ENCODE measurements at places on chromosomes 6 and 20.

- DNase-seq, result no peak
These were observed 31.4 kb downstream of the KCNK17 start for GRCh38 chr6:39282774-39283173.

DNA sequence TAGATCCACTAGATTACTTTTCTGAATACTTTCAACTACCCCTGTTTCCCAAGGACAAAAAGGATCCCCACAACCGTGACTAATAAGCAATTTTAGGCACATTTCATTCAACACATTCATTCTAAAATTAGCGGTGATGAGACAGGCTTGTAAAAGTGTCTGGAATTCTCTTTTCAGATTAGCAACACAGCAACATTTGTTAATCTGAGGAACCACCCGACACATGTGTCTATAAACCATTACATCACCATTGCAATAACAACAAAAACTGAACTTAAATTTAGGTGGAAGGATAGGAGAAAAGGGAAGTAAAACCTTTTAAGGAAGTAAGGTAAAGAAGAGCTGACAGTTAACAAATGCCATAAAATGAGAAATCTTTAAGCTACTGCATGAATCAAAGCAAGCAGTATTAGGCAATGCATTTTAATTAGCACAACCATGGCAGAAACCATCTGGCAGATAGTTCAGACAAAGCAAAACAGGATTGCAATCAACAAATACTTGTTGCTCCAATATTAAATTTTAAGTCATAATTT, 49.1 kb downstream of the MAP3K7 start:
- no peak for DNase-seq

DNA sequence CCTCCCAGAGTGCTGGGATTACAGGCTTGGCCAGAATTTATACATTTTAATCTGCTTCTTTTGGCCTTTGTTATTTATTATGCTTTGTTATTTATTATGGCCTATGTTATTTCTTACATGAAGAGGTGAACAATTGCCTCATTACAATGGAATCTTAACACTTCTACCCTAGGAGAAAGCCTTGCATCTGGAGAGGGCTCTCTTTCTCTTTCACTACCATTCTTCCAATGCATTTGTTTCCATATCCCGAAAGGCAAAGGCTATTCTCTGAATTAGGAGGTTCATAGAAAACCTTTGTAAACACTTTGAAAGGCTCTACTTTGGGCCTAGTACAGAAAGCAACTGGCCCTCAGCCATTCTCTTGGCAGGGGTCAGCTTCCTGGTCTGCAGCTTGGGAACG, 19.9 kb upstream of the DEK start:
- DNase-seq, result no peak

- DNase-seq, result no peak
These were observed 218.6 kb downstream of the OGFRL1 start for GRCh38 chr6:71507183-71507582.

GRCh38 chr6:14799928-14800327, 445.9 kb upstream of the JARID2 start:
- no peak for DNase-seq

DNA sequence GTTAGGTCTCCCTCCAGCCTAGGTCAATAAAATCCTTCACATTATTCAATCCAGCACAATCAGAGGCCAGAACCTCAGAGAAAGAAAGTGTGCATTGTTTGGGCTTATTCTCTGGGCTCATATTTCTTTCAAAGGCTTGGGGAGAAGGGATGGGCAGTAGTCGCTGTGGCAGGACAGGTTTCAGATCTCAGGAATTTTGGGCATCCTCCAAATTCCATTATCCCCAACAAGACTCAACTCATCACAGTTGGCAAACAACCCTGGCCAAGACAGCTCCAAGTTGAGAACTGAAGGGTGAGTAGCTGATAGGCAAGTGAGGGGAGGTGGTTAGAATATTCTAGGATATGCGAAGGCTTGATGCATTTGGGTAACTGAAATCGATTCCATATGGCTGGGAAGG, 27.2 kb upstream of the CHD6 start:
- DNase-seq, result no peak

DNA sequence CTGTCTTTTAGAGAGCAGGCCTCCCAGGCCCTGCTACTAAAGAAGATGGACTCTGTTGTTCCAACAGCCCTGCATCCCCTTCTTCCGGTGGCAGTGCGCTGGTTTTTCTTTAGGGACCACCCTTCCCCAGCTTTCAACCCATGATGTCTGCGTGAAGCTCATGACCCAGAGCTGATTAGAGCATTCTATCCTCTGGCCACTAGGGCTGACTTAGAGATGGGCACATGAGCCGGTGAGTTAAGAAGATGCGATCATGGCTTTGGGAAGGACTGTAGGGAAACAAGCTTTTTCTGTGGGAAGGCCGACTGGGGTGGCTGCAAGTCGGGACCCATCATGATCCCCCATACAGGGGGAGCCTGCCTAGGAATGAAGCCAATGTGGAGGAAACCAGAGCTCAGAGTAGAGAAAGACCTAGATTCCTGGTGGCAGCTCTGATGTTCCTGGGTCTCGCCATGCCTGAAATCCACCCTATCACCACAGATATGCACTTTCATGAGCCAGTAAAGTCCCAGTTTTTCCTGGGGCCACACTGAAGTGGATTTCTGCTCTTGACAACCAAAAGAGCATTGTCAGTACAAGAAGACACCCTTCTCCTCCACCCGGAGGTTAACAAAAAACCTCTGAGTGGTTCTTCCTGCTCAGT, 29.1 kb upstream of the STX16 start:
- no peak for DNase-seq

DNA sequence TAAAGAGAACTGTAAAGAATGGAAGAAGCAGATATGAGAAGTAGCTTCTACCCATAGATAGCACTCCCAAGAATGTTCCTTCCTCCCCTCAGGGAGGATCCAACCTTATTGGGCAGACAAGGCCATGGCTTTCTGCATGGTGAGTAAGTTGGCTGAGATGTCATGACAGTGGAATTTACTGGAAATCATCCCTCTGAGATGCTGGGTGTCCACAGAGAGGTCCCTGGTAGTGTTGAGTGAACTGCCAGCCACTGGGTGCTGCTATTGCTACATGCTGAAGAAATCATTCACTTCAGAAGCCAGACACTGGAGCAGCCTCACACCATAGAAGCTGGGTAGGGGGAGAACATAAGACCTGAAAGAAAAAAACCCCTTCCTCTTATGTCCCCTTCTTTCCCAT, 46.4 kb upstream of the FERMT1 start:
- no peak for DNase-seq

DNA sequence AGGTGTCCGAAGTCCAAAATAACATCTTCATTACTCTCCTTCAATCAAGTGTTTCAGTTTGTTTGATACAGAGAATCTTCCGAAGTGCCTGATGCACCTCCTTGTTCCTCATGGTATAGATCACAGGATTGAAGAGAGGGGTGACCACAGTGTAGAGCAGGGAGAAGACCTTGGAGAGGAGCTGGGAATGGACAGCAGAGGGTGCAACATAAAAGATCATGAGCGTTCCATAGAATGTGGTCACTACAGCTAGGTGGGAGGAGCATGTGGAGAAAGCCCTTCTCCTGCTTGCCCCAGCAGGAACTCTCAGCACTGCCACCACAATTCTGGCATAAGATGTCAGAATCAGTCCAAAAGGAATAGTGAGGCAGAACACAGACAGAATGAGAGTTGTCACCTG, 11.9 kb downstream of the OR12D1 start:
- DNase-seq, result no peak

- no peak for DNase-seq
These were observed 37.3 kb downstream of the IPCEF1 start for GRCh38 chr6:154319231-154319858.

DNA sequence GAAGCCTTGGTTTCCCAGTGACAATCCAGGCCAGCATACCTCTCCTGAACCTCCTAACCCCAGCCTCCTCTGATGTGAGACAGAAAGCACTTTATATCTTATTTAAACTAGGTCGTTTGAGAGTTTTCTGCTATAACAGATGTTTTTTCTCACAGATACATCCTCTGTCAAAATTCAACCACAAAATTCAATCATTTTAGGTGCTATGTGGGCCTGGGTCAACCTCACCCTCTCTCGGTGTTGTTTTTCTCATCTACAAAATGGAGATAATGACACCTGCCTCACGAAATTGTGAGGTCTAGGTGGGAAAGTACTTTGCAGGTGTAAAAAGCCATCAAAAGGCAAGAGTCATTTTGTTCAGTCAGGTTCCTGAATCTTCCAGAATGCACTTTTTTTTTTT, 46.2 kb upstream of the NFATC2 start:
- no peak for DNase-seq

- DNase-seq, result no peak
These were observed 67.9 kb downstream of the STK35 start for GRCh38 chr20:2169456-2170088.

DNA sequence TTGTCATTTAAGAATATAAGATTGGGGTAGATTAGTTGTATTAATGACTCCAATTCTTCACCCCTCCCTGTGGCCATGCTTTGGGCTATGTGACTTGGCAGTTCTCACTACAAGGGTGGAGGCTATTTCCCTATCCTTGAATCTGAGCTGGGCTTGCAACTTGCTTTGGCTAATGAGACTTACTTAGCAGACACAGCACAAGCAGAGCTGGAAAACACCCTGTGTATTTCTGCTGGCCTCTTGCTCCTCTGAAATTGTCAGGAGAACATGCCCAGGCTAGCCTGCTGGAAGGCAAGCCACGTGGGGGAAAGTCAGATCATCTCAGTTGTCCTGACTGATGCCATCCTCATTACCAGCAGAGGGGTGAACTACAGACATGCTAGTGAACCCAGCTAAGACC, 126.5 kb upstream of the HDGFL1 start:
- DNase-seq, result no peak

GRCh38 chr6:73798592-73798991, 102.6 kb downstream of the CD109 start:
- no peak for DNase-seq

DNA sequence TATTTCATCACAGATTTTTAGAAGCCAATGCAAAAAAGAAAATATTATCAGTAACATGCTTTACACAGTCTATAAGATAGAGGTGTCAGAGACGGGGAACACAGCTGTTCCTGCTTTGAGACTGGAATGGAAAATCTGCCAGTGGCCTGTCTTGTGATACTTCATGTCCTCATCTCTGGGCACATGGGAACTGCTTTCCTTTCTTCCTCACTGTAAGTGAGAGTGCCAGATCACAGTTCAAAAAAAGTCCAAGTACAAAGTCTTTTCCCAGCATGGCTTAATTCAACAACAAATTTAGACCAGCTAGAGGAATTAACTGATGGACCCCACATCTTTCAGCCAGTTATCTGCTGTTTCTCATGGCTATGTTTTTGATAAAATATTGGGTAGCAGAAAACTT, 490.4 kb downstream of the CDKAL1 start:
- DNase-seq, result no peak

- DNase-seq, result no peak
These were observed 69.5 kb downstream of the TINAG start for GRCh38 chr6:54377776-54378175.

Measured in effector CD8-positive, alpha-beta T cell (primary cell).